KG1 (cell line): ENCODE measurements at places on chromosomes 1 and 21.

GRCh38 chr1:119374208-119374874, 5.8 kb downstream of the HAO2 start:
- DNase-seq = no peak

DNA sequence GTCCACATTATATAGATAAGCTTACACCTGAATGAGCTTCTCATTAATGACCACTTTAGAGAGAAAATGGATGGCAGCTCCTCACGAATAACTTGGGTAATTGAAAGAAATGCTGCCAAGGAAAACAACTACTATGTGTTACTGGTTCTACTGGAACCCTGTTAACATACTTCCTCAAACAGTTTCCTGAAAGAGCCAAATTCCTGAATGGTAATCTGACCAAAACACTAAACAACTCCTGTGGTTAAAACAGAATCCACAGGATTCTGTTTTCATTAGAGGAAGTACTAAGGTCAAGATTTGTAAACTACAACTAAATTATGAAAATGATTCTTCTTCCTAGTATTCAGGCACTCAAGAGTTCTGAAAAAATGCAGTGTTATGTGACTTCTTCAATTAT, 107.2 kb downstream of the DNM3 start:
- no peak for DNase-seq

- no peak for DNase-seq
Measured at GRCh38 chr21:36716836-36717235, 17.9 kb downstream of the SIM2 start.

GRCh38 chr1:35201631-35202030, 8.7 kb upstream of the SFPQ start:
- no peak for DNase-seq

- no peak for DNase-seq
Measured at GRCh38 chr1:170168265-170168664, 22.5 kb downstream of the NTMT2 start.

DNA sequence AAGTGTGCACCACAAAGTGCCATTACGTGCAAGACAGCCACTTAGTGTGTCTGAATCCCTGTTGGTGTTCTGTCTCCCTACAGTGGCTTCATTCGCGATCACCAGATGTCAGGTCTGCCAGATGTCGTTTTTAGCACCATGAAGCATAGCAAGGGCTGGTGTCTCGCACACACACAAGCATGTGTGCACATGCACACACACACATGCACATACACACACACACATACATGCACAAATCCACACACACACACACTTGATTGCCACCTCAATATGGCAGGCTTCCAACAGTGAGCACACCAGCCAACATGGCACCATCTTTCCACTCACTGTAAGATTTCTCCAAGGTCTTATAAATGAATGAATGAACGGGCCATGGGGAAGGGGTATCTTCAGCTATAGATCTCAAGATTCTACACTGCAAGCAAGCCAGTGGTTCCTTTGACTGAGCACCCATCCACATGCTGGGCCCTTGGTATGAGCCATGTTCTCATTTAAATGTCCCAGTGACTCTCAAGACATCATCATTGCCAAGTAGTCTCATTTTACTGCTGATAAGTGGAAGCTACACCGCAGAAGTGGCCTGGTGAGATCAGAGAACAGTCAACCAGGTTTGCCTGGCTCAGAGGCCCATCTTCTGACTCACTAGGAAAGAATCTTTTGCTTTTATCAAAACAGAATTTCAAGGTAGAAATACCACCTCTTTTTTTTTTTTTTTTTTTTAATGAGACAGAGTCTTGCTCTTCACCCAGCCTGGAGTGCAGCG, 84.9 kb downstream of the SIM2 start:
- DNase-seq = no peak
